Amniotic stem cell (primary cell): ENCODE measurements at places on chromosomes 1 and 21.

DNA sequence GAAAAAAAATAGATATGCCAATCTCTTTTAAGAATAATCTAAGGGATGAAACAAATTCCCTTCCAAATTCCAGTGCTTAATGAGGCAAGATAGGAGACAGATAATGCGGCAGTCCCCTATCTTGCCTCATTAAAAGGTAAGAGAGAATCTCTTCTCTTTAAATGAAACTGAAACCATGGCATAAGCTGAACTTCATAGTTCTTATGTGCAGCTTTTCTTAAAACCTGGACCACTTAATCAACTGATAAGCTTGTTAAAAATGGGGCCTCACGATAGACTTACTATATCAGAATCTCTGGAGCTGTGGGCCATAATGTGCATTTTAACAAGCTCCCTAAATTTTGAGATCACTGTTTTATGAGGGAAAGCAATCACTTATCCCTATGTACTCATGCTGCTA, 79.2 kb downstream of the NIBAN1 start:
- DNase-seq, result no peak

DNA sequence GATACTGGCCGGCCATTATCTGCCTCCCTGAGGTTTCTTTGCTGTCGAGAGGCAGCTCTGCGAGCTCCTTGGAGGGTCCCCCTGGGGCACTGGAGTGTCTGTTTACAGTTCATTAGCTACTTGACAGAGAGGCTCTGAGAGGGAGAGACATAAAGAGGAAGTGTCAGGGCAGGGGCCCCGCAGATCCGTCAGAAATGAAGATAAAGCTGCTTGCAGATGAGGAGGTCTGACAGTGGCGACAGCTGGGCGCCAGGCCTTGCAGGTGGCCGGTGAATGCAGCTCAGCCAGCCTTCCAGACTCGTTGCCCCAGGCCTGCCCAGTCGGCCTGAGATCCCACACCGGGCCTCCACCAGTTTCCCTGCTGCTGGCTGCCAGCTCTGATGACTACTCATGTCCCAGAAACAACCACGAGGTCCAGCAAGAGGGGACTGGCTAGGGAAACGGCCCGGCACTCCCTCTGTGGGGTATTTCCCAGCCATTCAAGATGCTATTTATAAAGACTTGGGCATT, 84.7 kb downstream of the DISP3 start:
- no peak for DNase-seq

DNA sequence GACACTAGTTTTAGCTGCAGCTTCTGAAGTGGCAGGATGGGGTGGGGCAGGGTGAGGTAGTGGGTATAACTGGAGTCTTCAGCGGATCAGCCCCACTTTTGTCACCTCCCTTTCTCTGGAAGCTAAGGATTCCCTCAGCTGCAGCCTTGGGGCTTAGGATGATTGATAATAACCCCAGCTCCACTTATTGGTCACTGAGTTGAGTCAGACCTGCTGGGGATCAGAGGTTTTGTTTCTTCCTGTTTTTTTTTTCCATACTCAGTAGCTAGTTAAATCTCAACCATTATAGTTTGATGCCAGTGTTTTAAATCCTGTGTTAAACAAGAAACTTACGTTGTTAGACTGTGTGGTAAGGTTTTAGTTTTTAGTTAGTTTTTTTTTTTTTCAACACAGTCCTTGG, 57.2 kb downstream of the LAMC1 start:
- no peak for DNase-seq

- DNase-seq, result no peak
These were observed 122.7 kb downstream of the PSMG1 start for GRCh38 chr21:39060485-39061083.

- DNase-seq, result peak; percentile 36
These were observed 132.8 kb downstream of the SNX7 start for GRCh38 chr1:98794196-98794886.

DNA sequence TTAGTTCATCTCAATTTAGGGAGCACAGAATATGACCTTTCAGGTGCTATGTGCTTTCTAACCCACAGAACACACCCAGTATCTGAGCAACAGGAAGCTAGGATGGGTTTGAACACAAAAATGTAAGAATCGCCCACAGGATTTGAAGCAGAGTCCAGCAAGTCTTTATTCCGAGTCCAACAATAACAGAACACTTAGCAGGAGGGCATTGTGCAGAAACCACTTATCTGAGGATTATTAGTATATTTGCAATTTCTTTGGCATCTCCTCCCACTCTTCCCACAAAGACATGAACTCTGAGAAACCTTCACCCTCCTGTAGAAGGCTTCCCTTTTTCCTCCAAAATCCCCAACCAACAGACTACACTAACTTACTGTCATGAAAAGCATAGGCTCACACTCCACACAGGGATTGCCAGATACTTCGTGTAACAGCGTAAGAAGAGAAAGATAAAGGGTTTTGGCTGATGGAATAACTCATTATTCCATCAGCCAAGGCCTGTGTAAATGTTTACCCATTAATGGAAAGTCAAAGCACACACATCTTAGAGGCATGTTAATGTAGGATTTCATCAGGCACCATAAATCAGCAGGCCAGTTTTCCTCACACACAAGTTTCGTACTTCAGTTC, 16.1 kb downstream of the SIPA1L2 start:
- DNase-seq, result no peak

DNA sequence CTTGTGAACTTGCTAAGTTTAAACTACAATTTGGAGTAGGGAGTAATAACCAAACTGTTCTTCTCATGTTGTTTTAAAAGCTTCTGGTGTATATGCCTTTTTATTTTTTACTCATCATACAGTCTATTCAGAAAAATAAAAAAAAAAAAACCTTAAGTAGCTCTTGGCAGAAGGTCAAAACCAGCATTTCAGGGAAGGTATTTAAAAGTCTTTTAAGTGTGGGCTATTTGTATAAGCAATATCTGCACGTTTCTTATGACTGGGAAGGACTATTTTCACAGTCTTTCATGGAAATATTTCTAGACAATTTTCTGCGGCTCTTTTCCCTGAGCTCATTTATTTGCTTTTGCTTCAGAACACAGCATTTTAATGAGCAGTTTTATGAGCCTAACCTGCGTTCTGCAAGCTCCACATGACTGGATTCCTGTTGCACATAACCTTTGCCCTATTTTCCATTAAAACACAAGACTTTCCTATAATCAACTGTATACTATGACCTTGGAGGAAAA, 60.9 kb upstream of the C1orf105 start:
- no peak for DNase-seq
